ENCODE measurements at places on chromosomes 5 and 9.

- DNase-seq: no peak
Observed at GRCh38 chr9:110797611-110798010, 129.0 kb downstream of the MUSK start.

DNA sequence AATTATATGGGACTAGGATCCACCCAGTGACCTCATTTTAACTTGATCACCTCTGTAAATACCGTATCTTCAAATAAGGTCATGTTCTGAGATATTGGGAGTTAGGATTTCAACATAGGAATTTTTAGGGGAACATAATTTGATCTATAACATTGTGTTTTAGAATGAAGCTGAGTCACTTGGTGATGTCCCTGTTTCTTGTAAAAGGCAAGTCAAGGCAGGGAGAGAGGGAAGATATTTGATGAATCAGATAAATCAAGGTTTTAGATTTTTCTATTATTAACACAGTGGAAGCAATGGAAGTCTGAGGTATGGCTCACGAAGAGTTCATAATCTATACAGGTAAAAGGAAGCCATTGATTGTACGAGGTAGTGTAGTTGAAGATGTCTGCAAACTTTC is 11.8 kb upstream of the GPR151 start:
- DNase-seq: no peak

DNA sequence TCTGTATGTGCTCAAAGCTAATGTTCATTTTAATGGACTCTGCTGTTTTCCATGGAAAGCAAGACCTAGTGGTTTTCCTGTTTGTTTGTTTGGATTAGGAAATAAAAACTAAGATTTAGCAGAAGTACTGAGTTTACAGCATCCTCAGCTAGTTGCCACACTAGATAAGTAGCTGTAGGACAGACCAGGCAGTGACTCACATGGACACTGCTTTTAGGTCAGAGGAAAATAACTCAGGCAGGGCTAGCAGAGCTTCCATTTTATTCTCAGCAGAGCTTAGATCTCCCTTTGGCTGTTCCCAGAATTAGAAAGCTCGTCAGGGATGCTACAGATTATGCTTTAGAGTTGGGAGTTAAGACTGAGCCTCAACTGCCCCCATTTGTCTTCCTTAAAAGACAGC is 204.4 kb downstream of the SH3GL2 start:
- no peak for DNase-seq

GRCh38 chr5:175588709-175589429 is 69.0 kb upstream of the HRH2 start:
- no peak for DNase-seq

DNA sequence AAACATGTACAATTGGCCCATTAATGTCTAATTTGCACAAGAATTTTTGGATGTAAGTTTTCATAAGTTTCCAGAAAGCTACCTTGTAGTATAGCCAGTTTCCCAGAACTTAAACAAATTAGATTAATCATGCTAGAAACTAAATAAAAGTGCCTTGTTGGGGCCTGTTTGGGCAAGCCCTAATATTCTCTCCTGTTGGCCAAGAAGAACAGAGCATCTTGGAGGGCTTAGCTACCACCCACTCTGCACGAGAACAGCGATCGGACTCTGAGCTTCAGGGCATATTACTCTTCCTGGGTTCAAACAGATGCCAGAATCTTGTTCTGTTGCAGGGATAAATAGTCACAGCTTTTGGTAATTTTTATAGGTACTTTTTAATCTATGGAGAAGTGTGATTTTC is 88.2 kb downstream of the GAS1 start:
- DNase-seq: no peak

DNA sequence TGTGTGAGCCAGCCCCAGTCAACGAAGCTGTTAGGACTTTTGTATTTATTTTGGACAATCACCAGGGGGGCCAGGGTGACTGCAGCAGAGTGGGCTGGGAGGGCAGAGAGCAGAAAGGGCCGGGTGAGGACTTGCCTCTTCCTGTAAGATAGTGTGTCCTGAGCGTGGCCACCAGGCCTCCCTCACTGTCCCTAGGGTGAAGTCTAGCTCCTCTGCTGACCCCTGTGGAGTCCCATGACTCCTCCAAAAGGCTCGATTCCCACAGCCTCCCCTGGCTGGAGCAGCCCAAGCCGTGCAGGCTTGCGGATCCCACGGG is 147.8 kb downstream of the RXRA start:
- no peak for DNase-seq

- no peak for DNase-seq
Observed at GRCh38 chr5:33237471-33237870, 203.3 kb upstream of the TARS1 start.

DNA sequence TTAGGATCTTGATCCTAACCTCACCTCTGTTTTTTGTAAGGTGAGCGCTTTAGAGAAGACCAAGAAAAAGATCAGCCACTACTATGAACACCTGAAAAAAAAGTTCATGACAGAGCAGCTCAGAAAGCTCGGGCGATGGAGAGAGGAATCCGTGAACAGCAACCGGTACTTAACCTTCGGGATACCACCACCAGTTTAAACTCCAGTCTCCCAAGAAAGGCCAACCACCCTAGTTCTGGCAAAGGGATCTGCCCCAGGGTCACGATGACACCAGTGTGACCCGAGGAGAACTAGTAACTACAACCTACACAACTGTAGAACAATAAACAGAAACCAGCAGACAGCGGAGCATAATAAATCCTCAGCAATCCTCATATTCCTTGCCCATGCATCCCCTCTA is 8.5 kb downstream of the C5orf52 start:
- no peak for DNase-seq

DNA sequence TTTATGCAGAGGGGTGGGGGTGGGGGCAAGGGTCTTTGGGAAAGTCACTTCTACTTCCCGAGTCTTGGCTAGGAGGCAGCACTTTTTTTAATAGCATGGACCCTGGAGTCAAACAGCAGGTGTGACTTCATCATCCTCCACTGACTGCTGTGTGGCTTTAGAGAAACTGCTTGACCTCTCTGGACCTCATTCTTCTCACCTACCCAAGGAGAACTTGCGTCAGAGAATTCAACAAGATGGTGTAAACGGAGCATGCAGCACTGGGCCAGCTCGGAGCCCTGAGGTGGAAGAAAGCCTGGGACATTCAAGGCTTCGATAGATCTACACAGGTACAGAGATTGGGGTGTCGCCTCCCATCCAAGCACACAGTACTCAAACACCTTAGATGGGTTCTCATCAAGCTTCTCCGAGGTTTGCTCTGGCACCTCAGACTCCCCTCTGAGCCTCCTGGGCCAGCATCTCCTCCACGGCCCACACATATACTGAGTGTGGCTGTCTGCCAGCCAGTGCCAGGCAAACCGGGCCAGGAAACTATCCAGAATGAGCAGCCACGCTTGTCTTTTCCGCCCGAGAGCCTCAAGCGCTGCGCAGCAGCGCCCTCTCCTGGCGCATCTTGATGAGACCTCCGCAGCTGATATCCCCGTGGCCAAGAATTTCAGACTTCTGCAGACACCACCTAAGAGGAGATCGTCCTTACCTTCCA is 4.6 kb upstream of the SLC25A48 start:
- DNase-seq: no peak

DNA sequence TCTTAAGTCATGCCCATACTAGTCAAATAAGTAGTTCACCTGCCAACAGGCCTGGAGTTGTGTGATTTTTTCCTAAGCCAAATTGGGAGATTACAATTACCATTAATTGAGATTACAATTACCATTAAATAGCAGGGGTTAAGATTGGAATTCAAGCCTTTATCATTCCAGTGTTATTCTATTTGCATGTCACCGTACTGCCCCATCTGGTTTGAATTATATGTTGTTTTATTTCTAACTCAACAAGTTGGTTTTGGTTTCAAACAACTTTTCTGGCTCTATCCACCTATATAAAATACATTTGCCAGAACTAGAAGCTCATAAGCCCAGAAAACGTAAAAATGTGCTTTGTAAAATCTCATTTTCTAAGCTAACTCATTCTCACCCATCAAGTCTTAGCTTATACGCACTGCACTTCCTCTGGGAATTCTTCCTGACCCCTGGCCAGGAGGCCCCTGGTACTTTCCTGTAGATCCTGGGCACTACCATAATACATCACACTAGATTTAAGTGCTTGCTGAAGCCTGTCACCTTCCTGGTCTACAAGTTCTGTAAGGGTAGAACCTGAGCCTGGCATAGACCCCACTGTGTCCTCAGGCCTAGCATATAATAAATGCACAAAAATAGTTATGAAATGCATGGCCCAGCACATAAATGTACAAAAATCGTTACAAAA is 242.0 kb upstream of the TRPM3 start:
- no peak for DNase-seq

GRCh38 chr9:34185778-34186551 is 7.1 kb downstream of the UBAP1 start:
- no peak for DNase-seq

DNA sequence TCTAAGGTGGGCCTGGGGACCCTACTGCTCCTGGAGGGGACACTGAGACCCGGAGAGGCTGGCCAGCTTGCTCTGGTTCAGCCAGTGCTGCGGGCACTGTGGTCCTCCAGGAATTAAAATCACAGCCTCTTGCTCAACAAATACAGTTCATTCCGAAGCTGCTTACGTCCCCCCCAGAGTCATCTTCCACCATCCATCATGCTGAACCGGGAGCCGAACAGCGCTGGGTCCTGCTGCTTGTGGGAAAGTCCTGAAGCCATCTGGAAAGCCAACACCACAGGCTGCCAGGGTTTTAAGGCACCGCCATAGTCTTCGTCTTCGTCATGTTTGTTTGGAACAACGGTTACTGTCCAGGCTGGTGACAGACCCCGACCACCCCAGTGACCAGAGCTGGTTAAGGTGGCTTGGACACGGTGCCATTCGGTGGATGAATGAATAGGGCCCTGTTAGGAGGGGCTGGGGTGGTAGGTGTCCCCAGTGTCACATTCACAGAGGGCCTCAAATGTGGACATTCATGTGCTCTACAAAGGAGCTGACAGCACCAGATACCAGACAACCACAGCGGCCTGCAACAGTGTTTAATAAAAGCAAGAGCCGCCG is 81.6 kb upstream of the PHYKPL start:
- no peak for DNase-seq

DNA sequence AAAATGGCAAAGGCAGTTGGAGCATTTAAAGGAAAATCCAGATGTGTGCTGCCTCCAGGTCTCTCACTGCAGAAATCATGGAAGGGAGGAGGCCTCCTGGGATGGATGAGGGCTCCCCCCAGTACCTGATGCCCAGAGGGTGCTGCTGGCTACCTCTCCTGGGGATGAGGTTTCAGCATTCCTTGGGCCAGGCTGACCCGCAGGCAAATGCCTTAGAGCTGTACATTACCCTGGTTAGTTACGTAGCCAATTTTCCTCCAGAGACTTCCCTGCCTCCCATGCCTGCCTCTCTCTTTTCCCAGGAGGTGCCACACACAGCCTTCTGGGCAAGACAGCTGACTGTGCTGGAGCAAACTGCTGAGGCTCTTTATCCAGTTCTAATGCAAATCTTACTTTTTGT is 65.3 kb downstream of the RGS3 start:
- no peak for DNase-seq

DNA sequence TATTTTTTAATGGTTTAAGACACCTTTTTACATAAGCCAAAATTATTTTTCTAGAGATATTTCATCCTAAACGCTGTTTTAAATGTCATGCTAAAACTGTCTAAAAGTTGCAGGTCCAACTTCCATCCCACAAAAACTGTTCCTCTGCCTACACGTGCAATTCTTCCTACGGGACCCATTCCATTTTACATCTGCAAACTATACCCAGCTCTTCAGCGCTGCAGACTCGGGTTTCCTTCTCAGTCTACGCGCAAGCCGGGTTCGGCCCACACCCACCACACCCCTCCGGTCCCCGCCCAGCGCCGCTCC is 8.7 kb downstream of the RANBP6 start:
- DNase-seq: no peak

- no peak for DNase-seq
Observed at GRCh38 chr9:78519786-78520185, 222.9 kb downstream of the PSAT1 start.

GRCh38 chr9:68998812-68999211 is 15.1 kb downstream of the PRKACG start:
- no peak for DNase-seq

GRCh38 chr9:79431019-79431679 is 140.6 kb upstream of the TLE4 start:
- DNase-seq: no peak
